SK-N-MC (cell line): ENCODE measurements at places on chromosomes 4 and X.

DNA sequence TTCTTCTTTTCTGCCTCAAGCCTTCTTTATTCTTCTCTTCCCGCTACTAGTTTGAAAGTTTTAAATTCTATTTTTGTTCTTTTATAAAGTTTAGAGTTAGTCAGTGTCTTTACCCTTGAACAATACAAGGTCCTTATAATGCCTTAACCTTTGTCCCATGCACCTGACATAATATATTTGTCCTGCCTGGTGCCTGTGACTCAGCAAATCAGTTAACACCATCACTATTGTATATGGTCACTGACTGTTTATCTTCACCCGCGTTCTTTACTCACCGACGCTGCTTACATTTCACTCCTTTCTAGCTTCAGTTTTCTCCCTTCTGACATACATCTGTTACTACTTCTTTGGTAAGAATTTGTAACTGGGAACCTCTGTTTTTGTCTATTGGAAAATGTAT, 5.7 kb downstream of the SMIM20 start:
- no peak for DNase-seq

GRCh38 chr4:183200453-183200852, 101.4 kb downstream of the WWC2 start:
- DNase-seq, result no peak

DNA sequence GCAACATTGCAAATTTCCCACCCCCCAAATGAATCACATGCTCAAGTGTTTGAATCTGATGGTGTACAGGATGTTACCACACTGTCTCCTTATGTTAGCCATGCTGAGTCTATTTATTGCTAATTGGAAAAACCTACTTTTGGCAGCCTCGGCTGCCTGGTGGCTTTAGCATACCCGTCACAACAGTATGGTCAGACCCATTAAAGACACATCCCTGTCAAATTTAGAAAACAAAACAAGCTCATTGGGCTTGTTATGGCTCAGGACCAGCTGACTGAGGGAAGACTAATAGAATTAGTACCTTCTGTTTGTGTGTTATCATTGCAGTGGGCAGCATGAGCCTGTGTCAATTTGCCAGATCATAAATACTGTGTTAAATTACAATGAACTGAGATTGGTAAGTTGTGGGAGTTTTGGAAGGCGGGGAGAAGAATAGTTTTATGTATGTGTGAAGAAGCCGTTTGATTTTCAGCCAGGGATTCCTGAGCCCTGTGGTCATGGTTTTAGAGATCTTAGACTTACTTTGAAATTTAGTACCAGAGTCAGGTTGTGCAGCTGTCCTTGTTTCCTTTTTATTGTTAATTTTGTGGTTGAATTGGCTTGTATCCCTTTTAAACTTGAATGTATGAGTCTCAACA, 66.8 kb downstream of the POLA1 start:
- no peak for DNase-seq

GRCh38 chr4:24646798-24647460, 62.6 kb upstream of the DHX15 start:
- DNase-seq, result no peak

- DNase-seq, result no peak
These were observed 38.7 kb downstream of the KDM5C start for GRCh38 chrX:53186351-53186750.

- DNase-seq, result no peak
These were observed 35.3 kb downstream of the RBPJ start for GRCh38 chr4:26356081-26356501.

DNA sequence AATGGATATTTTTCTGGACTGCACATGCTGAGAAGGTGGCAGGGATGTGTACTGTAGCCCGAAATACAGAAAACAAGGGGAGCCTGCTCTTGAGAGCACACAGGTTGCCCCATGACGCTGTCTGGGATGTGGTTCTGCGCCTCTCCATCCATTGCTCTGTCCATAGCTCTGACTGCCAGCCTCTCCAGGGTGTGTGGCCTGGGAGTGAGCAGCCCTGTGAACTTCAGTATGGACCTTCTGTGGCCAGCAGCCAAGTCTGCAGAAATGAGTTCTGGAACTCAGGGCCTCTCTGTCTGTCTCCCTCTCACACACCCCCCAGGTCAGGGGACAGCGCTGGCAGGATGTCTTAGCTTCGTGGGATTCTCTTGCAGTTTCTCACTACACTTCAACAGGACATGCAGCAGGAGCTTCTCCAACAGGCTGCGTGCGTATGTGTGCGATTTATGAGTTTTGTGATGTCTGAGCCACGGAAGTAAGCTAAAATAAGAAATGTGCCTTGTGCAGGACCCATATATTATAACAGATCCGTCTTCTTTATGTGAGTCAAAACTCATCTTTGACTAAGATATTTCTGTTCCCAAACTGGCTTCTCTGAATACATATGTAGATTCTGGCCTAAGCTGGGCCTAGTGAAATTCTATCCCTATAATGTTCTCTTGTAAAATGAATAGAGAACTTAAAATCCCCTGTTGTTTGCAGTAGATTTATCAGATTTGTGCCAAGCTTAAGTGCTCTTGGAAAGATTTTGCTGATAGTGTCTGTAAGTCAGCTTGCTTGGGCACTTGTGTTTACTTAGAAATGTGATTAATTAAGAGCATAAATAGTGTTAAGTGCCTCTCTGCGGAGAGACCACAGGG, 40.0 kb downstream of the PROM1 start:
- DNase-seq, result no peak

- no peak for DNase-seq
These were observed 9.5 kb upstream of the HUWE1 start for GRCh38 chrX:53695946-53696549.

DNA sequence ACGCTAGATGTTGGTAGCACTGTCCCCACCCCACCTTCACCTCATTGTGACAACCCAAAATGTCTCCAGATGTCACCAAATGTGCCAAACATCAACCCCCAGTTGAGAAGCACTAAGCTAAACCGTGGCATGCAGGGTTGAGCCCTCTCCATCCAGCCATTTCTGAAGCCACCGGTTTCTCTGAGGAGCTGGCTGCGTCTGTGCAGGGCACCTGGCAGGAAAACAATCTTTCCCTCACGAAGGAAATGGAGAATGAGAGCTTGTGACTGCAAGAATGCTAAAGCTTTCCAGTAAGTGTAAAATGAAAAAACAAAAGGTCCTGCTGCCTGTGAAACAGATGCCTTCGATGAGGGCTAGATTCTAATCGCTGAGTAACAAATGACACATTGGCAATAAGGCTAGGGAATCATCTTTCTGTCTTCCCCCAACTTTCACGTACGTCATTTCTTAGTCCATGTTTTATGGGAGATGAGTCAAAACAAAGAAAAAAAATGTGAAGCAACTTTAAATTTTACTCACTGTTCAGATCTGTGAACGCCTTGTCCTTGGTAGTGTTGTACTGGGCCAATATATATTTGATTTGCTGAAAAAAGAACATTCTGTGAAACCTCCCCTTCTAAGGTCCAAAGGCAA, 59.9 kb downstream of the PROM1 start:
- no peak for DNase-seq

DNA sequence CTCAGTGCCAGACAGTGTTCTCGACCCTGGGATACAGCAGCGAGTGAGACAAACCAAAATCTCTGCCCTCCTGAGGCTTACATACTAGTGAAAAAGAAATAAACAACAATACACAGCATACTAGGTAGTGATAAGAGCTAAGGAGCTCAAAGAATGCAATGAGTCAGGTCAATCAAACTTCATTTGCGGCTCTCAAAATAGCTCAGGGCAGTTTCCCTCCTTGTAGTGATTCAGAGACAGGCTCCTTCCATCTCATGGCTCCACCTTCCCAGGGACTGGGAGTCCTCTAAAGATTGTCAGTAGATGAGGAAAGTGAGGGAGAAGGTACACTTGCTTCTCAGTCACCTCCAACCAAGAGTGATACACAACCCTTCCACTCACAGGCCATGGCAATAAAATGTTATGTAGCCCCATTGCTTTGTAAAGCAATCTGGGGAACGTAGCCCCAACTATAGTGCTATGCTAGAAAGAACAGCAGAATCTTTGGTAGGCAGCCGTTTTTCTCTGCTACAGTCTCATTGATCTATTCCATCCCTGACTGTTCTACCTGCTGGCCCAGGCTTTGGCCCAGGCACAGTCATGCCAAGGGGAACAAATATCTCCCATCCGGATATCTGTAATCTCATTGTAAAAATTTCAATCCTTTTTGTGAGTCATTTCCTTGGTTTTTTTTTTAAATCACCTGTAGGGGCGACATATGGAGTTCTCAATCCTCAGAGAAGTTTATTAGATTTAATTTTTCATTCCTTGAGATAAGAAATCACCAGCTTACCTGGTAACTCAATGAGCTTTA, 183.1 kb upstream of the S100G start:
- no peak for DNase-seq

GRCh38 chrX:35919536-35920309, at the start of gene CFAP47:
Gene CFAP47 (plus strand): TSS chrX:35919734. CDS start chrX:35919800, 66 bp downstream.
- no peak for DNase-seq

- no peak for DNase-seq
These were observed 539 bp upstream of the SPCS3 start for GRCh38 chr4:176319151-176319703.

- DNase-seq, result no peak
These were observed 878.1 kb downstream of the RAPGEF2 start for GRCh38 chr4:159980826-159981468.

GRCh38 chrX:110852180-110852579, 56.6 kb upstream of the CHRDL1 start:
- DNase-seq, result no peak

GRCh38 chrX:11787564-11787963, 29.5 kb downstream of the MSL3 start:
- no peak for DNase-seq

DNA sequence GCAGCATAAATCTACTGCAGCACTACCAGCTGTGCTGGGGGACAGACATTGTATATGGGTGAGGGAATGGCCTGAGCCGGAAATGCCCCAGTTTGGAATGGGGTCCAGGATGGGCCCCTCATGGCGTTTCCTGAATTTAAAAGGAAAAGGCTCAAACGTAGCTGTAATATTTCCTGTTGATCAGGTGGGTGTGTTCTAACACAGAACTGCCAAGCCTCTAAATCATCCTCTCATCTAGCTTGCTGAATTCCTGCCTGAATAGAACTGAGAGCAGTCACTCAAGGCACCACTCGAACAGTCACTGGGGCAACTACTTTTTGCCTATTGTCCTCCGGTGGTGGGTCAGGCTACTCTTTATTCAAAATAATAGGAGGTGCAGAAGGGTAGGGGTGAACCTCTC, 28.7 kb downstream of the ADH6 start:
- no peak for DNase-seq

GRCh38 chr4:56118055-56118454, 169.3 kb downstream of the CEP135 start:
- DNase-seq, result no peak

DNA sequence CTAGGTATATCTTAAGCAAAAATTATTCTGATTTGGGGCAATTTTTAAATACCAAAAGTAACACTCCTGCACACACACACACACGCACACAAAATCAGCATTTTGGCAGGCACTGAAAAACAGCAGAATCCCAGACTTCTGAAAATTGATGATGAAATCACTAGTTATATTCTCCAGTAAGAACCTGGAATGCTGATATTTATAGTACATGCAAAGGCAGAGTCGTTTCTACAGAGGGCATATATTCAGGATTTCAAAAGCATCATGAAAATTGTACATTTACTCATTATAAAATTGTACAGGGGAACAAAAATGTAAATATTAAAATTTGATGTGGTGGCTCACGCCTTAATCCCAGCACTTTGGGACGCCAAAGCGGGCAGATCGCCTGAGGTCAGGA, 352.5 kb upstream of the PITX2 start:
- no peak for DNase-seq

DNA sequence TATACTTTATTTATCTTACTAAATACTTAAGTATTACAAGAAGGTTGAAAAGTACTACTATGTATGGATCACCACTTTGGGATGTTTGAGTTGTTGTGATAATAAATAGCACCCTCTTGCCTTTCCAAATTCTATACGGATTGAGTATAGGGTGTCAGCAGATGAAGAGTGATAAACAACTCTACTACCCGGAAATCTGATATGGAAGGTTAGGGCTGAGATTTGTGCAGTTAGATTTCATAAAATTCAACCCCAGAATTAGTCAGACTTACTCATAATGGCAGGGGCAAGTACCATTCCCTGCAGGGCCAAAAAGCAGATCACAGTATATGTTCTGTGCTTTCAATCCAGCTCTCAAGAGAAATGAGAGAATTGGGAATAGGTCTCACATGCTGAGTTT, 1008.9 kb upstream of the PCDH7 start:
- DNase-seq, result no peak

DNA sequence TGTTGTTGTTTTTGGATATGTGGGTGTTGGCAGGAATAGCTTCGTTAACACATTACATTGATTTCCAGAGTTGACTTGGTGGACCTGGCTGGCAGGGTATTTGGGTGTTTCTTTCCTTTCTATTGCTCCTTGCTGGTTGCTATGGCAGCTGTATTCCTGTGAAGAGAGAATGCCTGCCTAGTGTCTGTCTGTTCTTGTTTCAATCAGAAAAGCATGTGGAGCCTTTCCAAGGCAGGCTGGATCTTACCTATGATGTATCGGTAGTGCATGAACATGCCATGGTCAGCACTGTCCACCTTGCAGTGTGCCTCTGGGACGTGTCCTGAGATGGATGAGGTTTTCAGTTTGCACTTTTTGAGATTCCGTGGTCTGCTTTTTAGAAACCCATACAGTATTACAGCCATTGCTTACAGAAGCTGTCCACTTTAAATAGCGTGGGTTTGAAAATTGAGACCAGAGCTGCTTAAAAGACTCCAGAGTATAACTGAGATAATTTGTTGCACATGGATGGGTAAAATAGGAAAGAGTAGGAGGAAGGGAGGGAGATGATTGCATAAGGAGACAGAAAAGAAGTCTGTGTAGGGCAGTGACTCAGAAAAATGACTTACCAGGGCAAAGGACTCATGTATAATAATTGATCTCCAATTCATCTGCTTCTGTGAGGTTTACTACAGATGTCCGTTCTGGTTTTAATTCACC, 20.0 kb upstream of the AADAT start:
- DNase-seq, result no peak

GRCh38 chr4:3711183-3712111, 54.7 kb upstream of the ADRA2C start:
- DNase-seq, result no peak

DNA sequence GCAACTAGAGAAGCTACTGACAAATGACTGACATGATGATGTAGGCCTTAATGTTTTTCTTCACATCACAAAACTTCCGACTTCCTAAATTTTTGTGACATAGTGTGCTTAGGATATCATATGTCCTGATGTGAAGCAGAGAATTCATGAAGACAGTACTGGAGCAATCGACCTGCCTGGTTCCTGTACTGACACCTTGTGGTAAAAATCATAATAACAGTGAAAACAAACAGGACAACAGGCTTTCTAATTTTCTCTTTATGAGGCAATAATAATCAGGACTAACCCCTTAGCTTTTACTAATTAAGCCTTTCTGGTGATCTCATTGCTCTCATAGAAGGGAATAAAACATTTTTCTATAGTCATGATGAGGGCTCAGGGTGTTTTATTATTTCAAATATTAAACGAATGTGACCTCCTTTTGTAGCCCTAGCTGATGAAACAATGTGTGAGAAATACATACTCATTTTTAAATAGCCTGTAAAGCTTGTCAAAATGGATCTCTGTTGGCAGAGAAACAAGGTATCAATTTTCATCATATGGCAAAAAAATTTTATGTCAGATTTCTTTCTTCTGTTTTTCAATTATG, 158.4 kb downstream of the TENT5D start:
- peak; percentile 20 for DNase-seq

GRCh38 chrX:135572436-135572835, 52.0 kb downstream of the INTS6L start:
- no peak for DNase-seq
